Lower lobe of right lung (tissue), 2 donors: ENCODE measurements at places on chromosomes 3 and 15. TPM values are rescaled to one million over a fixed set of nuclear protein-coding genes. Genes with fewer than 3 reads are reported as not detected.

TTC21A gene
- 18.8 TPM for total RNA-seq

GRCh38 chr3:55756976-55757375 lies 269.9 kb upstream of the WNT5A start:
- no peaks in the 10 kb centered on the region for H3K4me1 ChIP-seq
- DNase-seq = no peak
- H3K36me3 ChIP-seq = no peaks in the 10 kb centered on the region

DNA sequence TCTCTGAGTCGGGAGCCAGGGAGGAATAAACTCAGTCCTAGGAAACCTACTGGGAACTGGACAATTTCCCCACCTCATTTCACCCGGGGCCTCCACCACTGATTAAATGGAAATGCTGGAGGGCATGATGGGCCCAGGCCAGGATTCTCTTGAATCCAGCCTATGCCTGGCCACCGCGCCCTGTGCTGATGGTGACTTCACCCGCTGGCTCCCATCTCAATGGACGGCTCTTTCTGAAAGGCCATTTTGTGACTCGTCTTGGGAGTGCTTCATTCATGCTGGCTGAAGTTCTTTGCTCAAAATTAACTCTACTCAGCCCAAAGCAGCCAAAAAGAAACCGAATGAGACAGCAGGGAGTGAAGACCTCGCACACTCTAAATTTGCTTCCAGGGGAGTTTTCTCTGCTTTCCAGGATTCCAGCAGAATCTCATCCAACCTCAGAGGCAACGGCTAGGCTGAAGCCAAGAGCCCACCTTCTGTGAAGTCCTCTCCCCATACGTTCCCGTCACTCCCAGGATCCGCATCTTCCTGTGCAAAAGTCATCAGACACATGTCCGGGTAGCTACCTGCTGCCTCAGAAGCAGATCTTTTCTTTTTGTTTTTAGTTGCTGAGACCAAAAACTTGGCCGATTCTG lies 266.0 kb upstream of the ICE2 start:
- no peaks in the 10 kb centered on the region for H3K36me3 ChIP-seq
- no peaks in the 10 kb centered on the region for H3K27me3 ChIP-seq
- H3K4me3 ChIP-seq = no peak overlapping the region
- no peak for DNase-seq
- H3K27ac ChIP-seq = no peak overlapping the region
- no peaks in the 10 kb centered on the region for H3K4me1 ChIP-seq

- DNase-seq = no peak
- no peak overlapping the region for H3K4me3 ChIP-seq
- H3K27me3 ChIP-seq = peaks cover 4% of the 10 kb centered on the region
- H3K4me1 ChIP-seq = no peaks in the 10 kb centered on the region
Measured at GRCh38 chr3:128471110-128471509, 4.4 kb upstream of the DNAJB8 start.

DNA sequence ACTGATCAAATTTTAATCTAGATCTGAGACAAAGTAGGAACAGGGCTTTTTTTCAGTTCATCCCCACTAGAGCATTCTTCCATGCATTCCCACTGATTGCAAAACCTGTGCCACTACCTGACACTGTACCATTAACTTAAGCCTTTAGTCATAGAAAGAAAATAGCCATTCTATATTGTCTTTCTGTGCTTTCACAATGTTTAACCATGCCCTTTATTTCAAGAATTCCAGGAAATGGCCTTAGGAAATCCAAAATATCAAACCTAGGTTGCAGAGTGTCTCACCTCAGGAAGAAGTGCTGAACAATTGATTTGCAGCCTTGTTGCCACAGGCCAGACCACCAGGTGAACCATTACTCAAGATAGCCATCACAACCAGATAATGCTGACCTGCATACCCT lies 56.2 kb upstream of the TGFBR2 start:
- no peaks in the 10 kb centered on the region for H3K36me3 ChIP-seq
- no peak overlapping the region for H3K4me3 ChIP-seq
- H3K27me3 ChIP-seq = no peaks in the 10 kb centered on the region
- DNase-seq = no peak
- H3K27ac ChIP-seq = no peak overlapping the region

GRCh38 chr15:52011711-52012144 lies 7.3 kb upstream of the MAPK6 start:
- no peak for DNase-seq
- H3K27me3 ChIP-seq = no peaks in the 10 kb centered on the region
- no peaks in the 10 kb centered on the region for H3K36me3 ChIP-seq
- no peak overlapping the region for H3K4me3 ChIP-seq
